NCI-H2171 treated with DMSO at 0.1 percent for 48 hours (cell line): ENCODE measurements at places on chromosomes 7 and 10.

DNA sequence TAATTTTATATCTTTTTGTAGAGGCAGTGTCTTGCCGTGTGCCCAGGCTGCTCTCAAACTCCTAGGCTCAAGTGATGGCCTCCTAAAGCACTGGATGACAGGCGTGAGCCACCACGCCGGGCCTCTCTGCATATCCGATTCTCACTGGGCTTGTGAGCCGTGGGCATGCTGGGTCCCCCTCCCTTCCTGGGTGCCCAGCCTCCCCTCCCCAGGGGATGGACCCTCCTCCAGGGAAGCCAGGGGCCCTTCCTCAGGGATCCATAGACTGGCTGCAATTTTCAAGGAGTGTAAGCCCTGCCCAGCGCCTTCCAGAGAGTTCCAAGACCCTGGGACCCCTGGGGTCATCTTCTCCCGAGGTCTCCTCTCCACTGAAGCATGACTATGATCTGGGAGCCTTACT lies 23.7 kb upstream of the ELFN1 start:
- DNase-seq: no peak

DNA sequence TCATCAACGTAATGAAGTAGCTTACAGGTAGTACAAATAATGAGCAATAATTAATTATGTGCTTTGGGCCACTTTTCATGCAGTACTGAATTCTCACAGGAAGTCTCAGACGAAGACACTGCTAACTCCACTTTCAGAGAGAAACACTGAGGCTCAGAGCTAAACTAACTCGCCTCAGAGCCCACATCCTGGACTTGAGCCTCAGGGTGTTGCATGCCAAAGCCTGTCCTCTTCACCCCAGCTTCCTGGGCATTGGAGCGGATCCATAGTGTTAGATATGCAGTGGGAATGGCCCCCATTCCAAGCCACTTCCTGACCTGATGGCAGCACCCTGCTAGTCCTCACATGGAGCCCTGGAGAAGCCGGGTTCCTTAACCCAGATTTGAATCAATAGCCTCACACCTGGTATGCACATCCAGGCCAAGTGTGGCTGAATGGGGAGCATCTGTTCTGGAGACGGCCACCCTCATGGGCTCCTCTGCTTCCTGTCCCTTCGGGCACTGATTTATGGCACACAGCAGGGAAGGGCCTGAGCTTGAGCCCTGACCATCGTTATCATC lies 265.1 kb upstream of the ZNF32 start:
- no peak for DNase-seq

DNA sequence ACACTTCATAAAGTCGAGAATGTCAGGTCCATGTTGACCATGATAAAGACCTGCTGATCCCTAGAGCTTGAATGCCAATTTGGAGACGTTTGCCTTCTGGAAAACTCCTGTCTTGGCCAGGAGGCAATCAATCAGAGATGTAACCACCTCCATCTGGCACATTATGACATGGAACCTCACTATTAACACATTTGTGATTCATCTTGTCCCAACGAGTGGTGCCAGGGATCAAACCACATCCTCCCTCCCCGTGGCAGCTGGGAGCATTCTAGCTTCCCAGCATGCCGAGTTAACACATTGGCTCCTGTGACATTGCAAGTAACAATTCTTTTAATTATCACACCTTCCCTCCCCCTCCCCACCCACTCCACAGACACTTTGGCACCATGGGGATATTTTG lies 84.0 kb upstream of the PPP1R17 start:
- peak; percentile 86 for DNase-seq

DNA sequence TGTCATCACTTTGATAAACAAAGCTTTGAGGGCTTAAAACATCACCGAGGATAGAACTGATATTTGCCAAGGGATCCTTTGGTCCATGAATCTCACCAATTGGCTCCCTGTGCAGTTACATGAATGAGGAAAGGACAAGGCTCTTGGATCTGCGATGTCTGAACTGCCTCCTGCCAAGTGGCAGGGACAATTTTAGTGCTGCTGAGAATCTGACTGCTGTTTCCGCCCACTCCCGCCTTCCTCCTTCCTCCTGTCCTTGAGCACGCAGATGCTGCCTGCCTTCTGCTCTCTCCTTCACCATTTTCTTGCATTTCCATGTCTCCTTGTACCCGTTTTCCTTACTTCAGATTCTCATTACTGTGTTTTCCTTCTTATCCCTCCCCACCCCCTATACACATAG lies 26.8 kb upstream of the ITPRID1 start:
- DNase-seq: no peak

DNA sequence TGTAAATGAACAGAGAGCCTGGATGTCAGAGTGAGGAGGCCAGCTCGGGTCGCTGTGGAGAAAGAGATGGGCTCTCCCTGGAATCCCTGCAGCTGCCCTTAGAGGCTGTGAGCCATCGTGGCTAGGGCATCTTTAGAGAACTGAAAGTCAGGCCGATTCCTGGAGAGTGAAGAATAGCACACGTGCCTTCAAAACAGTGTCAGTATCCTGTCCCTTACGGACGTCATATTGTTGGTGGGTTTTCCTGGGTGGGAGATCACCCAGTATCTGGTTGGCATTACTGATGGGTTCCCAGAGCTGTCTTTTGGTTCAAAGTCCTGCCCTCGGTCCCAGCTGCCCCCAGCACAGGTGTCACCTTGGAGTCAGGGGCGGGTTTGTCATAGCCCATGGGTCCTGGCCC lies 25.3 kb downstream of the IKZF1 start:
- no peak for DNase-seq
